Activated naive CD8-positive, alpha-beta T cell treated with anti-CD3 and anti-CD28 coated beads for 36 hours (primary cell): ENCODE measurements at places on chromosomes 1 and 21.

- H3K4me3 ChIP-seq = no peak overlapping the region
- H3K27me3 ChIP-seq = no peaks in the 10 kb centered on the region
- no peak overlapping the region for H3K27ac ChIP-seq
- H3K36me3 ChIP-seq = no peaks in the 10 kb centered on the region
- H3K4me1 ChIP-seq = no peaks in the 10 kb centered on the region
These were observed 1587.3 kb downstream of the NCAM2 start for GRCh38 chr21:22585558-22585957.

DNA sequence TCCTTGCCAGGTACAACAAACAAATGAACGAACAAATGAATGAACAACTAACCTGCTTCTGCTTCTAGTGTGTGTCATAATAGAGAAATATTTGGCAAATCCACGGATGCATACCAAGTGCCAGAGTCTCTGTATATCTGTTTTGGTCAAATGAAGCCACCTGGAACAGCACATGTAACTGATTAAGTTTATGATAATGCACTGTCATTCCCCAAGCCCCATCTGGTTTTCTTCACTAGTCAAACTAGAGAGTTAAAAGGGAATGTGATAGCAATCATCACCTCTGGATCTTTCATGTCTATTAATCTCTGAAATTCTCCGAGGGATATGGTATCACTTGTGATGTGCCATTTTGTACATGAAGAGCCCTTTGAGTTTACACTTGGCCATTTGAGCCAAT lies 21.0 kb upstream of the SCAF4 start:
- no peaks in the 10 kb centered on the region for H3K27me3 ChIP-seq
- no peak overlapping the region for H3K27ac ChIP-seq
- DNase-seq = no peak
- no peaks in the 10 kb centered on the region for H3K4me1 ChIP-seq
- no peak overlapping the region for H3K4me3 ChIP-seq
- H3K36me3 ChIP-seq = peaks cover 3% of the 10 kb centered on the region

GRCh38 chr1:156283521-156283920 lies 604 bp upstream of the TMEM79 start:
- peaks cover 31% of the 10 kb centered on the region for H3K4me1 ChIP-seq
- peak overlapping the region; percentile 96 for H3K27ac ChIP-seq
- no peak for DNase-seq
- H3K4me3 ChIP-seq = peak overlapping the region; percentile 98
- H3K27me3 ChIP-seq = peaks cover 3% of the 10 kb centered on the region

- no peak for DNase-seq
- H3K4me1 ChIP-seq = no peaks in the 10 kb centered on the region
- no peaks in the 10 kb centered on the region for H3K36me3 ChIP-seq
- H3K27me3 ChIP-seq = peaks cover 8% of the 10 kb centered on the region
These were observed 45.1 kb upstream of the RGS2 start for GRCh38 chr1:192763756-192764155.

- no peak overlapping the region for H3K27ac ChIP-seq
- peaks cover 30% of the 10 kb centered on the region for H3K4me1 ChIP-seq
- no peak for DNase-seq
These were observed 17.1 kb downstream of the SOAT1 start for GRCh38 chr1:179310721-179311120.
